Neural progenitor cell (in vitro differentiated cells): ENCODE measurements at places on chromosomes 6 and 20.
A peak's percentile ranks its signal among the peaks of the same experiment; 100 is the strongest.

GRCh38 chr6:16769986-16770376, 8.7 kb upstream of the ATXN1 start:
- DNase-seq, result no peak

GRCh38 chr6:154463573-154464419, 46.7 kb downstream of the CNKSR3 start:
- DNase-seq, result no peak

DNA sequence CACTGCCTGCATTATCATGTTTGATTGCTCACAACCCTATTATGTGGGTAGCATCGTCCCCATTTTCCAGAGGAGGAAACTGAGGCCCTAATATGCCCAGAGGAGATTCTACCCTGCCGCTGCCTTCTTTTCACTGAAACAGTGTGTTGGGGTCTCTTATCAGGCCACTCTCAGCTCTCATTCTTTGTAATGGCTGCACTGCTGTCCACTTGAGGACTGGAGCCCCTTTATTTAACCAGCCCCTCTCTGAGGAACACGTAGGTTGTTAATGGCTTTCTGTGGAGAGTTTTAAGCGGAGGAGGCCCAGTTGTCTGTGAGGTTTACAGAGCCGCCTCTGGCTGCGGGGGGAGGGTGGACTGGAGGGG, 32.5 kb downstream of the SRC start:
- no peak for DNase-seq

- DNase-seq, result no peak
These were observed 80.4 kb downstream of the ARMC2 start for GRCh38 chr6:108928650-108929049.

DNA sequence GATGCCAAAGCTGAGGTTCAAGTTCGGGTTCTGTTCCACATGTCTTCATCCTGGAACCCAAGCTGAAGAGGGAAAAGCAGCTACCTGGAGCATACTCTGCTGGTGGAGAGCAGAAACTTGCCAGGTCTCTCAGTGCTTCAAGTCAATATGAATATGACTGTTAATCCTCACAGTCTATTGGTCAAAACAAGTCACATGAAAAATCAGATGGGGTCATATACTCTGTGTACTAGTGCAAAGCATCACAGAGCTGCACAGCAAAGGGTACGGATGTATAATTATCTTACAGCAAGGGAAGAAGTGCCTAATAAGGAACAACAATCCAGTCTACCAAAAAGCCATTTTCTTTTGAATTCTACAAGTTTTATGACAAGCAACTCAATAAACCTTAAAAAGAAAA, 11.6 kb downstream of the NCOA7 start:
- no peak for DNase-seq

- no peak for DNase-seq
These were observed 124.9 kb upstream of the CST7 start for GRCh38 chr20:24823989-24824693.

- DNase-seq, result no peak
These were observed 169.0 kb upstream of the NRSN1 start for GRCh38 chr6:23957017-23957416.

DNA sequence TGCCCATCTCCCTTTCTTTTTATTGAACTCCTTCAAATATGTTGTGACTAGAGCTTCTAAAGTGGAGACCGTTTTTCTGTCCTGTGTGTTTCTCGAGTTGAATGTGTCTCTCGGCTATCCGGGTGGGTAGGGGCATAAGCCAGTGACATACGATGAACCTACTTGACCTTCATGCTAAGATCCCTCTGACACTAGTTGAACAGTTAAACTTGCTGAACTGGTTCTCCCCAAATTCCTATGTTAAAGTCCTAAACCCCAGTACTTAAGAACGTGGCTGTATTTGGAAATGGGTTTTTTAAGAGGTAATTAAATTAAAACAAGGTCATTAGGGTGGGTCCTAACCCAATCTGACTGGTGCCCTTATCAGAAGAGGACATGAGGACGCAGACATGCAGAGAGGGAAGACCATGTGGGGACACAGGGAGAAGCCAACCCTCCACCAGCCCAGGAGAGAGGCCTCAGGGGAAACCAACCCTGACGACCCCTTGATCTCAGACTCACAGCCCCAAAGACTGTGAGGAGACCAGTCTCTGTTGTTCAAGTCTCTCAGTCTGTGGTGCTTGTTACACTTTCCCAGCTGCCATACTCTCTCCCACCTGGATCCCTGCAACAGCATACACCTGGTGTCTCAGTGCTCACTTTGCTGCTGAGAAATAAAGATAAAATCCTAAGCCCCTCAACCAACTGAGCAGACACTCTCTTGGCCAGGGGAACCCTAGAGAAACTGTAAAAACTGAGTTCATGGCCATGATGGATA, 208.4 kb downstream of the MYLK4 start:
- DNase-seq, result no peak

GRCh38 chr6:161750686-161751085, 476.8 kb upstream of the AGPAT4 start:
- DNase-seq, result no peak

- no peak for DNase-seq
These were observed 113.7 kb downstream of the FAM217A start for GRCh38 chr6:3965071-3965718.

DNA sequence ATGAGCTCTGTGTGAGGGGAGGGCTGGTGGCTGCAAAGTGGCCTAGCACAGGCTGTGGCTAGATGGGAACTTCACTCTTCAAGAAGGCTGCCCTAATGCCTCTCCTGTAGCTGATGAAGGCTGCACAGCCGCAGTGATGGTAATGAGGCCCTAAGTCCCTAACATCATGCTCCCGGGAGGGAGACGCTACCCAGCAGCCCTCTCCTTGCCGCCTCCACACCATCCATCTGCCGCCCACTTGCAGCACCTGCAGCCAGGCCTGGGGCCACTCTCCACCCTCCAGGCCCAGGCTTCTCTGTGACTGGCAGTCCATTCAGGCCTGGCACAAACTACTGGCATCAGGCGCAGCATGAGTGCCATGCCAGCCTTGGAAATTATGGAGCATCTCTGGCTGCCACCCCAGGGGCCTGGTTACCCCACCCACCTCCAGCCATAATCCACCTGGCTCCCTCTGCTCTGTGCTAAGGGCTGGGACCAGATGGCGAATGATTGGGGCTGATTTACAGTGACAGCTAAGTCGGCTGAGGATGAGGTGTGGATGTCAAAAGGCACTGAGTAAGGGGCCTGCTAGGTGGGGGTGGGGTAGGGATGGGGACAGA, 284.2 kb downstream of the LRFN2 start:
- DNase-seq, result no peak

DNA sequence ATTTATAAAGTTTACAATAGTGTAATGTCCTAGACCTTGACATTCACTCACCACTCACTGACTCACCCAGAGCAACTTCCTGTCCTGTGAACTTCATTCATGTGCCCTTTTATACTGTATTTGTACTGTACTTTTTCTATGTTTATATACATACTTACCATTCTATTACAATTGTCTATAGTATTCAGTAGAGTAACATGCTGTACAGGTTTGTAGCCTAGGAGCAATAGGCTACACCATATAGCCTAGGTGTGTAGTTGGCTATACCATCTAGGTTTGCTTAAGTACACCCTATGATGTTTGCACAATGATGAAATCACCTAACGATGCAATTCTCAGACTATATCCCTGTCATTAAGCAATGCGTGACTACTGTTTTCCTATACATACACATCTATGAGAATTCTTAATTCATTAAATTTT, 17.5 kb downstream of the EDEM2 start:
- no peak for DNase-seq

- no peak for DNase-seq
These were observed 7.1 kb downstream of the AMD1 start for GRCh38 chr6:110881546-110882273.

DNA sequence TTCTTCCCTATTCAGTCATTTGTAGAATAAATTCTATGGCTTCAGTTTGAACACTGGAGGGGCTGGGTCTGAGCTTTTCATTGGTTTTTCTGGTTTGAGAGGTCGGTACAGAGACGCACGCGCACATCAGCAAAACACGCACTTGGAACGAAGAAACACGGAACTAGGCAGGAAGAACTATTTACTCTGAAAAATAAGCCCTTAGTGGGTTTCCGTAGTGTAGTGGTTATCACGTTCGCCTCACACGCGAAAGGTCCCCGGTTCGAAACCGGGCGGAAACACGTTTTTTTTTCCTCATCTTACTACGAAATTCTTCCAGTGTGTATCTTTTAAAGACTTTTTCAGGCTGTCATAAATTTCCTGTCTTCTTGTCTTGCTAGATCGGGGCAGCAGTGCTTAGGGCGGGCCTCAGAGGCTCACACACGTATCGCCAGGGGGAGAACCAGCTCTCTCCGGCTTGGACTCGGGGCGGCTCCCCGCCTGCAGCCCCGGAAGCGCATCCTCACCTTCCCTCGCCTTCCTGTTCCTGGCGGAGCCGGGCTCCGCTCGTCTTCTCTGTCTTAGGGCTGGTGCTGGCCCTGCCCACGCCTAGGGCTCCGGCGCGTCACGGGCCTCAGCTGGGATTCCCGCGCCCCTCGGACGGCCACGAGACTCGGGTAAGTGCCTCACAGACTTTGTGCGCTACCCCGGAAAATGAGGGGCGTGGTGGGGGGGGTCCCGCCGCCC, at the start of gene HMGN4:
Gene HMGN4, plus strand, starts transcription at position 521 of the 726 bp plus-strand sequence. CDS start 6,841 bp downstream, outside the sequence.
- peak; percentile 93 for DNase-seq

DNA sequence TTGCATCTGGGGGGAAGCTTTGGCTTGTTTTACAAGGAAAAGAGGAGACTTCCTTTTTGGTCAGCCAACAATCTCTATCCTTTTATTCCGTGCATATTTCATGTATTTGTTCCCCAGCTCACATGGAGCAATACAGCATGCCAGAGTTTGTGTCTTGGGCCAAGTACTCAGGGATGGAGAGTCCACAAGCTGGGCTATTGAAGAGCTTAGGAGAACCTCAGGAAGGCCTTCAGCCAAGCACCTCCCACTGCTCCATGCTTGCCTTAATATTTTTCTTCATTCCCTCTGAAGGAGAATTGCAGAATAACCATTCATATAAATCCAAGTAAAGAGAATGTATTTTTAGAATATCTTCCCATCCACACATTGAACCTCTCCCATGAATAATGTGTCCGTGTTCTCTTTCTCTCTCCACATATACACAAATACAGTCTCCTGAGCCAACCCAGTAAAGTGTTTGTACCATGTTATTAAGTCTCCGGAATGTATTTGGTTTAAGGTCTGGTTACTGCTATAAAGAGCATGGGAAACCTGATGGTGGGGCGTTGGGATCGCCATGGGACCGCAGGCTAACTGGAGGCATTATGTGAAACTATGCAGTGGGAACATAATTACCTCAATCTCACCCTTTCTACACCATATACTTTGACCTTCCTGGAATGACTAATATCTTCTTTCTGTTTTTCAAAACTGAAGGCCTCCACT, 3.0 kb downstream of the LAMA4 start:
- no peak for DNase-seq

DNA sequence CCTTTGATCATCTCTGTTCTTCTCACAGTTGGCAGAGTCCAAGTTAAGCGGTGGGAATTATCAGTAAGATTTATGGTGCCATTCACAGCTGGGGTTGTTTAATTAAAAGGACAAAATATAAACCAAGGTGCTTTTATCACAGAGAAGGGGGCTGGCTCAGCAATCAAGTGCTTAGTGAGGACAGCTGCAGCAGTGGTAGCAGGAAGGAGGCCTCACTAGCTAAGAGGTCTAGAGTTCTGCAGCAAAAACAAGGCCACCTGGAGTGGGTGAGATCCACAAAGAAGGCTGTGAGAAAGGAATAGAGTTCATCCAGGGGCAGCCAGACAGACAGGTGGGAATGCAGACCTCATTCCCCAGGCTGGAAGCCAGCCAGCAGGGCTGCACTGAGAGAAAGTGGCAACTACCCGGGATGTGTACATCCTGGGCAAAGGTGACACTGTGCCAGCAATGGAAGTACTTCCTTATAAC, 37.1 kb downstream of the PIGU start:
- no peak for DNase-seq

DNA sequence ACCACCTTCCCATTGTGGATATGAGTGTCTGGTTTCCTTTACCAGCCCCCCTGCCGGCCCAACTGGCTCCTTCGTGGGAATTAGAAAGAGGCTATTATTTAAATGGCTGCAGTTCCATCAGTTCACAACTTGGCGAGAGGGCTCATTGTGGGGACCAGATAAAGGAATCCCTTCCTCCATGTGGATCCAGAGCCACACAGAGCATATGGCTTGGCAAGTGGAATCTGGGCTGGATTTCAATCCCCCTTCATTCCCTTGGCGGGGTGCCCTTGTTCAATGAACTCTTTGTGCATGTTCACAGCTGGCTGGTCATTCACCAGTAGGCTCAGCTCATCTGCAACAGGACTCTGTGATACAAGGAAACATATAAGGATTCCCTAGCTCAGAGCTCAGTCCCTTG, 140.6 kb downstream of the OPN5 start:
- peak; percentile 90 for DNase-seq

GRCh38 chr6:74814440-74814839, 391.4 kb downstream of the COL12A1 start:
- DNase-seq, result no peak

DNA sequence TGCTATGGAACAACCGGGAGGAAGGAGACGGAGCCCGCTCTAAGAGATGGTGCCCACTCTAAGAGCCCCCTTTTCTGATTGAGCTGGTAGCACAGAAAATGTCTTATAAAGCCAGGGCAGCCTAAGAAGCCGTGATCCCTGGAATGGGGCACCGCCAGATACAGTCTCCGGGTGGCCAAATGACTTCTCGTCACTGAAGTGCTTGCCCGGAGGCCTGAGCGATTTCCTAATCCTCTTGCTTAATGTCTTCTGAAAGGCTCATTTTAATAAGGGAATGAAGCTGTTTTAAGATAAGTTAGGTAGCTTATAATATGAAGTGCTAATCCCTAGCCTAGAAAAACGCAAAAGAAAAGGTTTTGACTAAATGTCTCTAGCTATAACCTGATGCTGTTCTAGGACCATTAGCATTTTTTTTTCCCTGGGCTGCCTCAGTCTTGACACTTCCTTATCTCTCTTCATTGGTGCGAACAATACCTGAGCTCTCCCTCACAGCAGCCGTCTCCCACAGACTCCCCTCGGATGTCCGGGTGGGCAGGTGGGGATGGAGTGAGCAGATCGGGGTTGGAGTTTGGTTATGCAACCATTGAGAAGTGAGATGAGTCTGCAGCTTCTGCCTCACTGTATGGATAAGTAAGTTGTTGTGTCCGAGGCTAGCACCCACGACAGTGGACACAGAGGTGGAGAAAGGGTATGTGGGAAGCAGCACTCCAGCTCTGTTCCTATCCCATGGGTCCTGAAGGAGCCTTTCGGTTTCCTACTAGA, 559.4 kb upstream of the AGPAT4 start:
- no peak for DNase-seq

DNA sequence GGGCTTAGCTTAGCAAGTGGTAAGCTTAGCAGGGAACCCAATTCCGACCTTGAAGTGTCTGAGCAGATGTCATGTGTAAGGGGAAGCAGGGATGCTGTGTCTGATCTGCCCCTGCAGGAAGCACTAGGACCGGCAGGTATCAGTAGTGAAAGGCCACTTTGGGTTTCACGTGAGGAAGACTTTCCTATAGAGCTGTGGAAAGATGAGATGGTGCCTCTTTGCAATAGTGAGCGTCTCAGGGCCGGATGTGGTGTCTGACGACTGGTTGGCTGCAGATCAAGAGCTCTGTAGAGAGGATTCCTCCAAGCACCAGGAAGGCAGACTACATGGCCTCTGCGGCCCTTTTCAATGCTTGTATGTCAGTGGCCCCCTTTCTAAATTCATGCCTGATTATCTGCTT, 98.3 kb downstream of the TIAM2 start:
- DNase-seq, result no peak

- no peak for DNase-seq
These were observed 27.9 kb downstream of the TCF15 start for GRCh38 chr20:582204-582603.

- no peak for DNase-seq
These were observed 85.1 kb downstream of the LYRM4 start for GRCh38 chr6:5175635-5176034.
